Occipital lobe (tissue), 3 donors: ENCODE measurements at places on chromosomes 12 and 14.

GRCh38 chr14:102197317-102197853, 57.7 kb downstream of the WDR20 start:
- no peak for DNase-seq

DNA sequence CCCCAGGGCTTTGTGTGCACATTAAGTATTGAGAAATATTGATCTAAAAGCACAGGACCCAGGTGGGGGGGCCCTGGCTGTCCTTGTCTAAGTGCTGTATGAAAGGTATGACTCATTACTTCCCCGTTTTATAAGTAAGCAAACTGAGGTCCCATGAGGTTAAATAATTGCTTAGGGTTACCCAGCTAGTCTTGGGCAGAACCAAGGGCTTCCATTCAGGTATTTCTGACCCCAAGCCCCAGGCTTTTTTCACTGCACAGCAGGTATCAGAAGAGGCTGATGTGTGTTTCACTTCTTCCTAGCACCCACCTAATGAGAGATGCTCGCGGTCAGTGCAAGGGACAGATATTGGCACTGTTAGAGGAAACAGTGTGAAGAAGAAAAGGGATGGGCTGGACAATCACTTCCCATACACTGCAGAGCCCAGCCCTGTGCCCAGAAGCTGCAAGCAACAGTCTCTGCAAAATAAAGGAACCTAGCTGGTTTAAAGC, 4.7 kb upstream of the TC2N start:
- DNase-seq: no peak

GRCh38 chr12:1531153-1531653, 63.2 kb downstream of the FBXL14 start:
- no peak for DNase-seq

DNA sequence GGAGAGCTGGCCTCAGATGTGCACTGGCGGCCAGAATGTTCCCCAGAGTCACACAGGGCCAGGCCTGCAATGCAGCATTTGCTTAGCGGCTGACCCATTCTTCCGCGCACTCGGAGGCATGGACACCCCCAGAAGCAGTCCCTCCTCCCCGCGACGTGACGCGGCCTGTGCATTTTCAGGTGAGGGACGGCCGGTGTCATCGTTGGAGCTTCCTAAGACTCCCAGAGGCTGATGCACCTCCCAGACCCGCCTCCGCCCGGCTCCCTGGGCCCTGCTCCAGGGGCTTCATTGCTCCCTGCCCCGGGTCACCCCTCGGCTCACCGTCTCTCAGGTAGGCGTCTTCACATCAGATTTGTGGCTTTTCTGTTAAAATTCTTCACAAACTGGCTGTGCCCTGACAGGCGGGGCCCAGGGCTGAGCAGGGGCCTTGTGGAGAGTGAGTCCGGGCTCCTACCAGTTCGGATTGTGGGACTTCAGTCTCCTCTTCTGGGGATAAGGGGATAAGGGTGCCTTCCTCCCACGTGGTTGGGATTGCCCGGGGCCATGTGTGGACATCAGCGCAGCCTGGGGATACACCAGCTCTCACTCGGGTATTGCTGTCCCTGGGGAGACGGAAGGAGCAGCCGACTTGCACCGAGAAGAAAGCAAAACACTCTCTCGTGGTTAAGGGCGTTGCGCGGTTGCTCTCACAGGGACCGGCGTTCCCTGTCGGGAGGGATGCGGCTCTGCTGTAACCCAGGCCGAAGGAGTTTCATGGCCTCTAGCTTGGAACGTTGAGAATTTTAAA, 249.1 kb downstream of the ADGRD1 start:
- DNase-seq: no peak

DNA sequence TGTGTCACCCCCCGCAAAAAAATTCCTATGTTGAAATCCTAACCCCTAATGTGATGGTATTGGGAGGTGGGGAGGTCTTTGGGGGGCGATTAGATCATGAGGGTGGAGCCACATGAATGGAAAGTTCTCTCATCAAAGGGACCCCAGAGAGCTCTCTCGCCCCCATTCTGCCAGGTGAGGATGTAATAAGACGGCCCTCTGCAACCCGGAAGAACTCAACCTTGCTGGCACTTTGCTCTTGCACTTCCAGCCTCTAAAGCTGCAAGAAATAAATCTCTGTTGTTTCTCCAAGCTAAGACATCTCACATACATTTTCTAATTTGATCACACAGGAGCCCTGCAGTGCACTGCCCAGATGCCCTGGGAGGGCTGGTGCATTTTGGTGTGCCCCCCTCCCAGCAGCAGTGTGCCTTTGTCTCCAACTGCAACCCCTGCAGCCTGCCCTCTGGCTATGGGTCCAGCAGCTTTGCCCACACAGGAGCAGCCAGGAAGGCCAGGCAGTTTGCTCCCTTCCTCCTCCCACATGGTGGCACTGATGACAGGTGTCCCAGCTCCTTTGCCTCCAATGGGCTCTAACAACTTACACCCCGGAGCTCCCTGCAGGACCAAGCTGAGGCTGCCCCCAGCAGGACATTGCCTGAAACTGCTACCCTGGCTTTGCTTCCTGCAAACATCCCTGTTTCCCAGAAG, 59.3 kb downstream of the C14orf132 start:
- peak; percentile 39 for DNase-seq

DNA sequence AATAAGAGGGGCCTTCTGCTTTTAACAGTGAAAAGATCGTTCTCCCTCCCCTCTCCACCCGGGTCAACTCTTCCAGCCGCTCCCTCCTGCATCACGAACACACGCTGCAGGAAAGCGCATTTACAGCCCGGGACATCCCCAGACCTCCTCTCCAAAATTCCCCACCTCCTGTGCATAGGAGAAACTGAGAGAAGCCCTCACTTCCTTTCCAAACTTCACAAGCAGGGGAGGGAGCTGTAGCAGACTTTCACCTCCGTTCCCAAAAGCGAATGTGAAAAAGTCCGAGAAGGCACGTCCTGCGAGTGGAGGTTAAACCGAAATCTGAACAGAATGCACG, 513 bp downstream of the BCAT1 start:
- no peak for DNase-seq
